NCI-H1436 treated with DMSO at 0.1 percent for 48 hours (cell line): ENCODE measurements at places on chromosomes 13 and 19.

- no peak for DNase-seq
Observed at GRCh38 chr13:96109125-96109524, 19.2 kb downstream of the HS6ST3 start.

DNA sequence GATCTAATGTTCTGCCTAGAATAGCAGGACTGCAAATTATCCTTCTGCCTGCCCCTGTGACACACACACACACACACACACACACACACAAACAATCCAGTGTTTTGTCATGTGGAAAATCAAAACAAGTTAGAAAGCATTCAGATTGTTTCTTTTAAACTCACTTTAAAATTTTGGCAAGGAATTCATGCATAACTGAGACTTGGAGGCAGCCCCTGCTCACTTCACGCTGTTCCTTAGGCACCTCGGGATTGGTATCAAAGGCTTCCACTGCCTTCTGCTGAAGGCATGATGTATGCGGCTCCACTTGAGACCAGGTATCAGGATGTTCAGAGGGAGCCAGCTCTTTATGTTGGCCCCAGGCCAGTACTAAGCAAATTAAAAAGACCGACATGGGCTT, 158.7 kb downstream of the OXGR1 start:
- DNase-seq: no peak

DNA sequence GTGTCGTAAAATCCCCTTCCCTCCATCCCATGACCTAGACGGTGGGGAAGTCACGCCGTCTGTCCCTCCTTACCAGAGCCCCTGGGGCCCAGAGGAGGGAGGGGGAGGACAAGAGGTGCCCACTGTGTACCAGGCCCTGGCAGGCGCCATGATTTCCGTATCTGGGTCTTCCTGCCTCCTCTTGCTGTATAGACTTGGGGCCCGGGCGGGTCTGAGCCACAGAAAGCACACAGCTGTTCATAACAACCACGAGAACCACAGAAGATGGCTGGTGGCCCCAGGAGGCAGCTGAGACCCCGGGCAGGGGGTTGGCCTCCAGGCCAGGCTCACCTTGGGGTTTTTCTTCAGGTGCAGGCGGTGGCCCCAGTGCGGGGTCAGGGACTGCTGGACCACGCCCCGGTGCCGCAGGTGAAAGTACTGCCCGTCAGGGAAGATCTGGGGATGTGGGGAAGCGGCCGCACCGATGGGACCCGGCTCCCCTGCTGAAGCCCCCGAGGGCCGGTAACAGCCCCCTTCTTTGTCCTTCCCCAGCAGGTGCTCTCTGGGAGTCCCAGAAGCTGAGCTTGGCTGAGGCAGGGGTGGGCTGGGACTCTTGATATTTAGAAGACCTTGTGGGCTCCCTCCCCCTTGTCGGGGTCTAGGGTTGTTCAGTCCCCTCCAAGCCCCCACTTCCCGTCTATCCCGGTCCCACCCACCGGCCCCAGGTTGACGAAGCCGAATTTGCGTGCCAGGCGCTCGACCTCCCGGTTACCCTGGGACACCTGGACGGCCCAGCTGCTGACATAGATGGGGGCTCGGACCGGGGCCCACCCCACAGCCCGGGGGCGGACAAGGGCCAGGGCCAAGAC, 463 bp downstream of the PCSK4 start:
- DNase-seq: no peak

GRCh38 chr13:42591602-42592001, 17.6 kb downstream of the TNFSF11 start:
- DNase-seq: no peak

DNA sequence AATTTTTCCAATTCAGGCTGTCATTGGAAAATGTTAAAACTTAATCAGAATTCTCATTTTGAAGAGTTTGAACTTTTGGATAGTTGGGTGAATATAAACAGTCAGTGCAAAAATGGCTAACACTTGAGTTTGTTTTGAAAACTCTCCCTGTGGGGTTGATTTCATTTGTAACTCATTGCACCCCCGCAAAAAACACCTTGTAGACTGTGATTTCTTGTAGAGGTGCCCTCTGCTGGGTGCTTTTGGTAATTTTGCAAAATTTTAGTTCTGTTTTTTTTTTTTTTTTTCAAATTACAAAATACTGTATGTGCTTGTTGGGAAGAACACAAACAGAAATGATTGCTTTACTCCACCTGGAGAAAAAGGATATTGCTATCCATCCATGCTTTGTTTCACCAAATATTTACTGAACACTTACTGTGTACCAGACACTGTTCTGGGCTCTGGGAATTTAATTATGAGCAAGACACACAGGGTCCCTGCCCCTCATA, 28.2 kb upstream of the GPI start:
- DNase-seq: no peak

DNA sequence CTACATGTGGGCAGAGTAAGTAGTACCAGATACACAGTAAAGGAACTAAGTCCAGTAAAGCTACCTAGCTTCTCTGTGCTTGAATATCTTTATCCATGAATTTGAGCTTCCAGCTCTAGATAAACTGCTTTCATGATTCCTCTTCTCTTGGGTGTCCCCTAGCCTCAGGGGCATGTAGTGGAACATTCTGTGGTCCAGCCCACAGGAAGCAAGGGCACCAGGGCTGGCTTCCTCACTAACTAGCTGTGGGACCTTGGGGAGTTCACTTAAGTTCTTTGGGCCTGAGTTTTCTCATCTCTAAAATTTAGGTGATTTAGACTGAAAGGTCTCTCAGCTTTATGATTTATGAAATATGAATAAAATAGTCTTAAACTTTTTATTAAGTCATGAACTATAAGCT, 185.7 kb downstream of the KATNAL1 start:
- DNase-seq: no peak

DNA sequence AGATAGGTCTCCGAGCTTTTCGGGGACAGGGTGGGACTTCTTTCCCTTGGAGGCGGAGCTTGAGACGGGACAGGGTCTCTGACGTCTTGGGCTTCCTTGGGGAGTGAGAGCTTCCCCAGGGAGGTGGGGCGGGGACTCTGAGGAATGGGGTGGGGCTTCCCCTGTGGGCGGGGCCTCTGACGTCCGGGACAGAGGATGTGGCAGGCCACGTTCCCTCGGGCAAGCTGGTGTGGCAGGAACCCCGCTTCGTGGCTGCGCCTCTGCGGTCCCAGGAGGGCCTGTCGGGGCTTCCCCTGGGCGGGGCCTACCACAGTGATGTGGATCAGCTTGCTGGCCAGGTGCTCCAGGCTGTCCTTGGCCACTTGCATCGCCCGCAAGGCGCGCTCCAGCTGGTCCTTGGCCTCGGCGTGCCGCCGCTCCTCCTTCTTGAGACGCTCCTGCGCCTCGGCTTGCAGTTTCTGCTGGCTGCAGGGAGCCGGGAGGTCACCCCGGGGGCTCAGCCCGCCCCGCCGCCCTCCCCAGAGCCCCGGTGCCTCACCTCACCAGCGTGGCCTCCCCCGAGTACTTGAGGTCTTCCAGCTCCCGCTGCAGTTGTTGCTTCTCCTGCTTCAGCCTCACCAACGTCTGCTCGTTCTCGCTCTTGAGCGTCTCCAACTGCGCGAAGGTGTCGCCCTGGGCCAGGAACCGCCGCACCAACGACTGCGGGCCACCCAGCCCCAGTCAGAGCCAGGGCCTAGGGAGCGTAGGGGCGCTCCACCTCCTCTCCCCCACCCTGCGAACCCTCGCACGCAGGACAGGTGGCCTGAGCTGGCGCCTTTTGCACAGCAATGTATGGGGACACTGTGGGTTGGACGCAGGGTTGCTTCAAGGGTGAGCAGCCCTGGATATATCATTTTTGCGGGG, 3.3 kb upstream of the RGL3 start:
- no peak for DNase-seq

DNA sequence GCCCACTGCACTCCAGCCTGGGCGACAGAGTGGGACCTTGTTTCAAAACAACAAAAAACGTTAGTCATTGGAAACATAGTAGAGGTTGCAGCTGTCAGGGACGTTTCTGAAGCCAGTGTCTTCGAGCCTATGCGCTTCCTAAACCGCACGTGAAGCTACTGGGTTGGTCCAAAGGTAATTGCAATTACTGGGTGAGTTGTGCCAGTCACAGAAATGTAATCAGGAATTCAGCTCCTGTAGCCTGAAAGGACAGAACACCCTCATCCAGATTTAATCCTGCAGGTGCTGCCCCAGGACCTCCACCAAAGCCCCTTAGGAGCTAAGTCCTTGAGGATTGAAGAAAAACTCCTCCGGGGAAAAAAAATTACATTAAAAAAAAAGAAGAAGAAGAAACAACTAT, 2.4 kb upstream of the RHPN2 start:
- no peak for DNase-seq

DNA sequence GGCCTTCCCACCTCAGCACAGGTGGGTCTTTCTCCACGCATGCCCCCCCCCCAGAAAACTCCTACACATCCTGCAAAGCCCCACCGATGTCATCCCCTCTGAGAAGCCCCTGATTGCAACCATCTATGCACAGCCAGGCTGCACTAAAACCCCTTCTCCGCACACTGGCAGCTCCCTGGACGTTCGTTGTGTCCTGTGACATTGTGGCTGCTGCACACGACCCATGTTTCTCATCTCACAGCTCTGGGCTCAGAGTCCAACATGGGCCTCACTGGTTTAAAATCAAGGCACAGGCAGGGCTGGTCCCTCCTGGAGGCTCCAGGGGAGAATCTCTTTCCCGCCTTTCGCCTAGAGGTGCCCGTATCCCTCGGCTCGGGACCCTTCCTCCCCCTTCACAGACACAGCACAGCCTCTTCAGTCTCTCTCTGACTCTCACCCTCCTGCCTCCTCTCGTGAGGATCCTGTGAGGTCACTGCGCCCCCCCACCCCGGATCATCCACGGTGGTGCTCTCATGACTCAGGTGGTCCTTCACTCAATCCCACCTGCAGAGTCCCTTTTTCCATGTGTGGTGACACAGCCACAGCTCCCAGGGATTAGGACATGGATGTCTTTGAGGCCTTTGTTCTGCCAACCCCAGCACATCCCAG, 71.2 kb downstream of the GADD45B start:
- DNase-seq: no peak

GRCh38 chr19:42475366-42475765, 32.6 kb upstream of the CXCL17 start:
- no peak for DNase-seq

GRCh38 chr13:39037410-39037879, 444 bp downstream of the PROSER1 start:
- no peak for DNase-seq

DNA sequence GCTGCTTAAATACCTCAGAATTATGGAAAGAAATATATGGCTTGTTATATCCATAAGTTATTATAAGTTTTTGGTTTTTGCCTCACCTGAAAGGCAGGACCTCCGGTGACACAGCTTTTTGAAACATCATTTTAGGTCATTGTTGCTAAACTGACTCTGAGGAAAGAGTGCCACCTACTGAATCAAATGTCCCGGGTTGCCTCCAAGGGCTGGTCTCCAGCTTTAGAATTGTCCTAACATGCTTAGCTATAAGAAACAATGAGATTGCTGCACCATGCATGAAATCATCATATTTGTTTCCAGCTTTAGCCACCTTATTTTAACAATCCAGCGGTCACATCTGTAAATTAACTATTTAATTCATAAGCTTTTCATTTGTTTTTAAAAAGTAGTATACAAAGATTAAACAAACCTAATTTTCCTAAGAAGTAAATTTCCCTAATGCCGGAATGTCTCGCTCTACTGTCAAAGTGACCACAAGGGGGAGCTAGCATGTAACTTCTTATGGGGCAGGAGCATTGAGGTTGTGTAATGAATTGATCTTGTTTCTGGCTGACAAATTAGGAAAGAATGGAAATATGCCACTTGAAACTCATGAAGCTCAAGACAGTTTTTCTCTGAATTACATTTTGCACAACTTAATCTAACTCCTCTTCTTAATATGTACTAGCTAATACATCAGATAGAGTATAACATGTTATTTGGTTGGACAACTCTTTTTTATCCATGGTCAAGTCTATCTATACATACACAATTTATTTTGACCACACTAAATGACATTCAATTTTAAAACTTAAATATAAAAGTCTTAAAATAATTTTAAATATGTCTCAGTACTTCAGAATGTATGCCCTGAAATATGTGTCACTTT, 6.7 kb upstream of the PCDH17 start:
- DNase-seq: no peak

DNA sequence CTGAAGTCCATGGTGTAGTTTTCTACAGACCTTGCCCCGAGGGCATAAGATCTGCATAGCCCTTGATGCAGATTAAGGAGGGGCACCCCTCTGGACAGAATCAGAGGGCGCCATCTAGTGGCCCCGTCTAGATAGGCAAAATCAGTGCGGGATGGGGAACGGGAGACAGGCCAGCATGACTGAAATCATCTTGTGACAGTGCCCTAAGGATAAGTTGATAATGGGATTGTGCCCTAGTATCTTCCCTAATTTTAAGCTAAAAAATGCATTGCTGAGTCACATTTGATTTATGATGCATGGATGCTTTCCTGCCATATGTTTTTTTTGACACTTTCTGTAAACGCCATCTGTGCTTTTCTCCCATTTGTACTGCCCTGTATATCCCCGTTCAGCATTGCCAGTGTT, 19.0 kb upstream of the GPI start:
- DNase-seq: no peak

DNA sequence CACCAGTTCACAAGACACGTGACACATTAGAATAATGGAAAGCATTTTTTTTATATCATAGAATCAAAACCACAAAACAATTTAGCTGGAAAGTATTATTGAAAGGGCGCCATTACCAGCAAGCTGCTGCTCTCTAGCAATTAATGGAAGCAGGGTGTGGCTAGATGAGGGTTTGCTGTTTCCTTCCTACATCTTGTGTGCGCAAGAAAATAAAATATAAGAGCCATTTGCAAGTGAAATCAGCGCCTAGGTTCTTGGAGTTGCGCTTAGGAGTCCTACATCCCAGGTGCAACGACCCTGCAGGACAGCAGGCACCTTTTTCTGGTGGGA, 140.9 kb downstream of the ZNF536 start:
- DNase-seq: no peak

DNA sequence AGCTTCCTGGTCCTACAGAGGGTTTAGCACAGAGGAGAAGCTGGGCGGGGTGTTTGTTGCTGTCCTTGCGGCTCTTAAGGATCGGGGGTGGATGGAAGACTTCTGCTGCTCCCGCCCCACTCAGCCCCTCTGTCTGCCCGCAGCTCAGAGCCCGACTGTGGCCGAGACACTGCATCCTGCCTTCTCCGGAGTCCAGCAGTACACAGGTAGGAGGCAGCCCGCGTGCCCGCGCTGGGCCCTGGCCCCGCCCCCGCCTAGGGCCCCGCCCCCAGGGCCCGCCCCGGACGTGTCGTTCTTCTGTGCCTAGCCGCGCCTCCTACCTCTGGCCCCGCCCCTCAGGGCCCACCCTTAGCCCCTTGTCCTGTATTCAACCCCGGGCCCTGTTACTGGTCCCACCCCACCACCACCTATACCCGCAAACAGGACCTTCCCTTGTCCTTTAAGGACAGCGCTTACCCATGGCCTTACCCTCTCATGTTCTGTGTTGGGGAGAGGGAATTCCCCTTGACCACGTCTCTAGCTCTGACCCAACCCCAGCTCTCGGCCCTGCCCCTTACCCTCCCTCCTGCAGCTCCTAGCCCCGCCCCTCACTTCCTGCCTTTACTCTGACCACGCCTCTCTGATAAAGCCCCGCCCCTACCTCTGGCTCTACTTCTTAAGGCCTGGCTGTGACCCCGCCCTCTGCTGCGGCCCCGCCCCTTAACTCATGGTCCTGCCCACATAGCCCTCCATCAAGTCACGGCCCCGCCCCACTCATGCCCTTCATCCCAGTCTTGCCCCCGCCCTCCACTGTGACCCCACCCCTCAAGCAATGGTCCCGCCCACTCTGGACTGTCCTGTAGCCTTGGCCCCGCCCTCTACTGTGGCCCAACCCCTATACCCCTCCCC, 60.5 kb downstream of the CELF5 start:
- DNase-seq: no peak

GRCh38 chr13:98436233-98436910, 140.5 kb downstream of the STK24 start:
- DNase-seq: no peak

- no peak for DNase-seq
Observed at GRCh38 chr13:31927219-31927653, 104.3 kb upstream of the FRY start.
